Activated CD8-positive, alpha-beta memory T cell treated with anti-CD3 and anti-CD28 coated beads for 1 hour (primary cell): ENCODE measurements at places on chromosomes 7 and 10.
A peak's percentile ranks its signal among the peaks of the same experiment; 100 is the strongest.

- DNase-seq = no peak
Measured at GRCh38 chr7:13097499-13097898, 410.1 kb downstream of the ARL4A start.

GRCh38 chr10:29583674-29584073, 51.1 kb downstream of the SVIL start:
- DNase-seq = no peak

DNA sequence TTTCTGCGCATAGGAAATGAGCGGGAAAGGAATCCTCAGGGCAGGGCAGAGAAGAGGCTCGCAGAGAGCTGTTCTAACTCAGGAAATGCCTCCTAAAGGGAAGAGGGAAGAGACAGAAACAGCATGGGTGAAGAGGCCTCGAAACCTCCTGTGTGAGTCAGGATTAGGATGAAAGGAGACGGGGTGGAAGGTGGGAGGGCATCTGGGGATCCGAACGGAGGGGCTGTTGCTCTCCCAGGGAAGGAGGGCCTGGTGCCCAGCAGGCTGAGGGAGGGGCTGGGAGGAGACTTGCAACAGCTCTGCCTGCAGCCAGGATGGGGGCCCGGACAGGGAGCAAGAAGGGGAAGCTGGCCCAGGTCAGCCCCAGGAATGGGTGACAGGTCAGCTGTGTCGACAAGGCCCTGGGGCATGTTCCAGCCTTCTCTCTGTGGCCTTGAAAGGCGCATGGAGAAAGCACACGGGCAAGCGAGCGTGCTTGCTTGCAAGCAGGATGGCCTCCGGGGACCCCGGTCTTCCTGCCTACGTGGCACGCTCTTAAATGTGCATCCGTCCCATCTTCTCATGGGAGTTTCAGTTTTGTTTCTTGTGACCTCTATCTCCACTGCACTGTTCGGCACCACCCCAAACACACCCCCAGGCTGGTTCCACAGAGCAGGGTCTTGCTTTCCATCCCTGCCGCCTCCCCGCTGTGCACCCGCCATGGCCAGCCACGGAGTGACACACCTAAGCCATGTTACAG, 63.5 kb downstream of the HIPK2 start:
- DNase-seq = no peak

- no peak for DNase-seq
Measured at GRCh38 chr7:130893441-130893894, 159.5 kb upstream of the KLF14 start.

GRCh38 chr10:11294831-11295450, 277.3 kb downstream of the CELF2 start:
- no peak for DNase-seq

- peak; percentile 8 for DNase-seq
Measured at GRCh38 chr7:75866489-75867389, 12.1 kb upstream of the RHBDD2 start.

GRCh38 chr10:101130141-101130540, 959 bp upstream of the TLX1 start:
- no peak for DNase-seq

DNA sequence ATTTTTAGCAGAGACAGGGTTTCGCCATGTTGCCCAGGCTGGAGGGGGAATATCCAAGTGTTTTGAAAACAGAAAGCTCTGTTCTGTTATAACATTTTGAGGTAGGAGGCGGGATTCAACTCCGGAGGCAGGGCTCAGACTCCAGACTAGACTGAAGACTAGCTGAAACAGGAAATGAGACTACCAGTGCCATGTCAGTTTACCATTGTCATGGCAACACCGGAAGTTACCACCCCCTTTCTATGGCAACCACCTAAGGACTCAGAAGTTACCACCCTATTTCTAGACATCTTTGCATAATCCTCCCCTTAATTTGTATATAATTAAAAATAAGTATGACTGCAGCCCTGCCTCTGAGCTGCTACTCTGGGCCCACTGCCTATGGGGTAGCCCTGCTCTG, 1069.1 kb upstream of the AUTS2 start:
- no peak for DNase-seq

DNA sequence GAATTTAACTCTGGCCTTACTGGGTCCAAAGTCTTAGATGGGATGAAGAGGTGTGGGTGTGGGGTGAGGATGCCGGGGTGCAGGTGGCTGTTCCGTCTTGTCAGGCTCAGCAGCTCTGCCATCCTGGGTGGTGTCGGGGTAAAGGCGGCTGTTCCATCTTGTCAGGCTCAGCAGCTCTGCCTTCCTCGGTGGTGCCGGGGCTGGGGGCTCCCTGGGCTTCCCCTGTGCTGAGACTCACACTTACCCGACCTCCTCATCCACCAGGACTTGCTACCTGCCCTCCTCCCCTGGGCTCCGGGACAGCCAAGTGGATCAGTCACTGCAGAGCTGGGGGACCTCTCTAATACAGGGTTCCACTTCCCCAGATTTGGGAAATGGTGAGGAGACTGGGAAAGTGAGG, 244.3 kb upstream of the SHH start:
- DNase-seq = no peak

GRCh38 chr7:151406051-151406875, 3.6 kb downstream of the WDR86 start:
- DNase-seq = no peak

- DNase-seq = no peak
Measured at GRCh38 chr10:27815261-27815660, 69.6 kb upstream of the MKX start.

GRCh38 chr10:22229802-22230157, 12.0 kb upstream of the EBLN1 start:
- DNase-seq = no peak

DNA sequence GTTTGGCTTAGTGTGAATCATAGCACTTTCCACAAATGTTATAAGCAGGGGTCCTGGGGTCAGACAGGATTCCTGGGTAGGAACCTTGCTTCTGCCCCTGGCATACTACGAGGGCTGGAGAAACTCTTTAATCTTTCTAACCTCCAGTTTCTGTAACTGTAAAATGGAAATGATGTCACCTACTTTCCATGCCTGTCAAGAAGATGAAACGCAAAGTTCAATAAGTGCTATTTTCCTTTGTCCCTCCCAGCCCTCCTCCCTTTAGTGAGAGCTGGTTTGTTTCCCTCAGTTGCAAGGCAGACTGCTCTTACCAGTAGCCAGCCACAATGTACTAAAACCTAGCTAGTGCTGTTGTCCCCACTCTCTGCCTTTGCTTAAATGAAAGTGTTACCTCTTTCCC, 117.1 kb upstream of the HPS1 start:
- no peak for DNase-seq

DNA sequence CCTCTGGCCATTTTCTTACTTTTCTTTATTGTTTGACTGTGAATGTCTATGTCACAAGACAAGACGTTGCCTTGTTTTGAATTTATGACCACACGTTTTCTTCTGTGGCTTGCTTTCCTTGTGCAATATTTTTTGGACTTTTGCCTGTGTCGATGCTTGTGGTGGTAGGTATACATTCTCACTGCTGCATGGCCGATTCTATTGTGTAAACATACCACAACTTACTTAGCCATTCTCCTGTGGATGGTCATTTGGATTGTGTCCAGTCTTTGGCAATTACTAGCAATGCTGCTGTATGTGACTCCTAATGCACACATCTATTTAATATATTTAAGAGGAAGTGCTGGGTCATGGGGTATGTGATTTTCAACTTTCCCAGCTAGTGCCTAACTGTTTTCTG, 18.0 kb upstream of the DLG5 start:
- no peak for DNase-seq

DNA sequence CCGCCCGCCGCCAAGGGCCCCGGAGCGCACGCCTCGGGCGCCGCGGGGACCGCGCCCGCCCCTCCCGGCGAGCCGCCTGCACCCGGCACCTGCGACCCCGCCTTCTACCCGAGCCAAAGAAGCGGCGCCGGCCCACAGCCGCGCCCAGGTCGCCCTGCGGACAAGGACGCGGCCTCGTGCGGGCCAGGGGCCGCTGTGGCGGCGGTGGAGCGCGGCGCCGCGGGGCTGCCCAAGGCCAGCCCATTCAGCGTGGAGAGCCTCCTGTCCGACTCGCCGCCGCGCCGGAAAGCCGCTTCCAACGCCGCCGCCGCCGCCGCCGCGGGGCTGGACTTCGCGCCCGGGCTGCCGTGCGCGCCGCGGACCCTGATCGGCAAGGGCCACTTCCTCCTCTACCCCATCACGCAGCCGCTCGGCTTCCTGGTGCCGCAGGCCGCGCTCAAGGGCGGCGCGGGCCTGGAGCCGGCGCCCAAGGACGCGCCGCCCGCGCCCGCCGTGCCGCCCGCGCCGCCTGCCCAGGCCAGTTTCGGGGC, 3.5 kb downstream of the UNCX start:
- DNase-seq = no peak

GRCh38 chr10:29618341-29619171, 16.2 kb downstream of the SVIL start:
- no peak for DNase-seq

DNA sequence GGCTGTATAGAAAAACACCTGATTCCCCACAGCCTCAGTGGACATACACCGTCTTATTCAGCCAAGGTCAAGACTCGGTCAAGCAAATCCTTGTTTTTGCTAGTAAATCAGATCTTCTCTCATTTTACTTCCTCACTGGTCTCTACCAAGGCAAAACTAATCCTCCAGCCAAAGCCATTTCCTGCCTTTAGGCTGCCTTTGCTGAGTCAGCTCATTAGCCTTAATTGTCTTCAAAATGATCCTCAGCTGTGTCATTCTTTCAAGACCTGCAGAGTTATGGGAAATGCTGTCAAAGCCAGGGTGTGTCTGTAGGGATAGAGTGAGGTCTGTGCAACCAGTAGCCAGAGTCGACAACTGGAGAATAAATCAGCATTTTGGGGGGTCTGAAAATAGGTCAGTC, 107.2 kb upstream of the FAM180A start:
- no peak for DNase-seq

DNA sequence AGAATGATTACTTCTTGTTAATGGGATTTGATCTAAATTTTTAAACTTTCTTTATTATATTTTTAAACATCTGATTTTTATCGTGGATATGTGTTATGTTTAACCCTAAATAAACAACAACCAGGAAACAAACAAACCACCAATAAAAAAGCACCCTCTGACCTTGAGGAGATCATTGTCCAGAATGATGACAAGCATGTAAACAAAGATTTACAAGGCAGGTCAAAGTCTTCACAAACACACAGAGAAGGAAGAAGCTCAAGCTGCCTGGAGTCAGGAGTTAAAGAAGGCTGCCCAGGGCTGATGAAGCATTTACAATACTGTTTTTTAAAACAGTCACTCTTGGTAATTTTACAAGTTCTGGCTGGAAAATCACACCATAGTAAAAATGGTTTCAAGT, 31.0 kb upstream of the EGFR start:
- no peak for DNase-seq

- DNase-seq = no peak
Measured at GRCh38 chr10:119330342-119330741, 123.0 kb downstream of the GRK5 start.

- no peak for DNase-seq
Measured at GRCh38 chr10:62900829-62901571, 84.8 kb upstream of the EGR2 start.

DNA sequence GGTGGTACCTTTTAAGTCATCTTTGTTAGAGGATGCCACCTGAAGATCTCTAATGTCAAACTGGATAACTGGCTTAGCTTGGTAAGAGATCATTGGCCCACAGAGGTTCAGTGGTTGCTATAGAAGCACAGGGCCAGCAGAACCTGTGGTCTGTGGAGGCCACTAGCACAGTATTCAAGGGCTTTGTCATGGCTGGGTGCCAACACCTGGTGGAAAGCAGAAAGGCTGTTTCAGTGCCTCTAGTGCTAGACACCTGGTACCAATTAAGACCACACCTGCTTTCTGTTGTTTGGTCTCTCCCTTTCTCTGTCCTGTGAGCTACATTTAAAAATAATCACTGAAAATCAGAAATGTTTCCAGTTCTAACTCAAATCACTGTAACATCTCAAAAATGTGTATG, 10.0 kb upstream of the PCGF5 start:
- no peak for DNase-seq

DNA sequence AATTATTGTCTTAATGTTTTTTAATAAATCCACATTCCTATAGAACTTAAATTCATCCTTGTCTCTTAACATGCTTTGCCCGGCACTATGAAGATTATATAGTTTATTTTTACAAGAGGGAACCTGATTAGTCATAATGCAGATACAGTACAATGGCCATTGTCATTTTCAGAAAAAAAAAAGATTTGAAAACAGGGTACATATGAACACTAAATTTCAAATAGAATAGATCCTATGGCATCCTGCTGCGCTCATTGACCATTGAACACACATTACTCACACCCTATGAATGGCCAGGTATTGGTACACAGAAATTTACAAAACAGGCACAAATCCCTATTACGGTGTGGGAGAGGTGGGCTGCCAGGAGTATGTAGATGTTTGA, 2.0 kb upstream of the KLF6 start:
- DNase-seq = no peak

GRCh38 chr10:4111643-4112042, 326.6 kb upstream of the KLF6 start:
- DNase-seq = no peak

GRCh38 chr10:70475661-70476060, 2.9 kb upstream of the PALD1 start:
- DNase-seq = no peak

DNA sequence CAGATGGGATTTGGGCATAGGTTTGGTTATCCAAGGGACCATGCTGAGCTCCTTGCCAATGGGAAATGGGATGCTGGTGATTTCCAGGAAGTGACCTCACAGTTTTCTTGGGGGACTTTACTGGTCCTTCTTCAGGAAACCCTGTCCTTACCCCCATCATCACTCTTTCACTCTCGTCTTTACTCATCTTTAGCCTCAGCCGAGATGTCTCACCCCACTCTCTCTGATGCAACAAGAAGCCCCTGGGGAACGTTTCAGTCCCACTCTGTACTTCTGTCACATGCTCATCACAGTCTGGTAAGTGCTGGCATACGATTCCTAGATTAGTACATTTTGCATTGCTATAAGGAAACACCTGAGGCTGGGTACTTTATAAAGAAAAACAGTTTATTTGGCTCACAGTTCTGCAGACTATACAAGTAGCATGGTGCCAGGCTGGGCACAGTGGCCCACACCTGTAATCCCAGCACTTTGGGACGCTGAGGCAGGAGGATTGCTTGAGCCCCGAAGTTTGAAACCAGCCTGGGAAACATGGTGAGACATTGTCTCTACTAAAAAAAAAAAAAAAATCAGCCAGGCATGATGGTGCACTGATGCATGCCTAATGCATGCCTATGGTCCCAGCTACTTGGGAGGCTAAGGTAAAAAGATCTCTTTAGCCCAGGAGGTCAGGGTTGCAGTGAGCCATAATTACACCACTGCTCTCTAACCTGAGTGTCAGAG, 63.5 kb upstream of the VKORC1L1 start:
- no peak for DNase-seq

DNA sequence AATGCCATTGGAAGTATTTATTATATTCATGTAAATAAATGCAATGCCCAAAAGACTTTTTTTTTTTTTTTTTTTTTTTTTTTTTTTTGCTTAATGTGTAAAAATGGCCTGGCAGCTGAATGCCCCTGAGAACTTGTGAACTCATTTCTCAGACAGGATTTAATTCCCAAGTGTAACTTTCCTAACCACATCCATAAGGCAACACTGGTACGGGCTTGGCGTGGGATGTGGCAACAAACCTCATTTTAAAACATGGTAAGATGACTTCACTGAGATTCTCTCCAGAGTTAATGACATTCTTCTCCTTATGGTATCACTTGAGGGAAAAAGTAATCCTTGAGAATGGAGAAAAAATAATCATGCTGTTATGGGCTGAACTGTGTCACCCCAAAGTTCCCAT, 150.4 kb downstream of the DGKI start:
- no peak for DNase-seq

GRCh38 chr10:131746241-131746711, 154.5 kb upstream of the PPP2R2D start:
- no peak for DNase-seq
